AG20443 (cell line): ENCODE measurements at places on chromosomes 2 and 18.

DNA sequence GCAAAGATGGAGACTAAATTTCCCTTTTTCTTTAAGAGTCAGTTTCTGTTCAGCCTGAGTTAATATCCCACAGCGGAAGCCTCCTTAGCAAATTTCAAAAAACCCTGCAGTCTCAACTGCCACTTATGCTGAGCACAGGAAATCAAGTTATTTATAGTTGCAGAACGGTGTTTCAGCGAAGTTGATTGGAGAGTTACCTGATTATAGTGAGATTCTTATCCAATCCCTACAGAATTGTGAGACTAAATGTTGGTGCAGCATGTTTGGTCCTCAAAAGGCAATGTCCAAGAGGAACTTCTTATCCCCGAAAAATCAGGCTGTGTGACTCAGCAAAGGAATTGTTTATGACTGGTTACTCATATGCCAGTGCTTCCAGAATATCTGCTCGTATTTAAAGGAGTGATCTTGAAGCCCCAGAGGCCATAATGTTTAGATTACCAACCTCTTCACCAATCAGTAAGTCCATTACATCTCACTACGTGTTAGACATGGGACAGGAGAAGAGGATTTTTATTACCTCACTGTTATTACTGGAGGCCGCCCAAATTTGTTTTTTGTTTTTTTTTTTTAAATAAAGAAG, 67.9 kb downstream of the LRRFIP1 start:
- DNase-seq = peak; percentile 46

- peak; percentile 3 for DNase-seq
Observed at GRCh38 chr2:96092951-96093350, 23.4 kb downstream of the ADRA2B start.

- DNase-seq = no peak
Observed at GRCh38 chr2:89845532-89845931, 1154.1 kb downstream of the RPIA start.

DNA sequence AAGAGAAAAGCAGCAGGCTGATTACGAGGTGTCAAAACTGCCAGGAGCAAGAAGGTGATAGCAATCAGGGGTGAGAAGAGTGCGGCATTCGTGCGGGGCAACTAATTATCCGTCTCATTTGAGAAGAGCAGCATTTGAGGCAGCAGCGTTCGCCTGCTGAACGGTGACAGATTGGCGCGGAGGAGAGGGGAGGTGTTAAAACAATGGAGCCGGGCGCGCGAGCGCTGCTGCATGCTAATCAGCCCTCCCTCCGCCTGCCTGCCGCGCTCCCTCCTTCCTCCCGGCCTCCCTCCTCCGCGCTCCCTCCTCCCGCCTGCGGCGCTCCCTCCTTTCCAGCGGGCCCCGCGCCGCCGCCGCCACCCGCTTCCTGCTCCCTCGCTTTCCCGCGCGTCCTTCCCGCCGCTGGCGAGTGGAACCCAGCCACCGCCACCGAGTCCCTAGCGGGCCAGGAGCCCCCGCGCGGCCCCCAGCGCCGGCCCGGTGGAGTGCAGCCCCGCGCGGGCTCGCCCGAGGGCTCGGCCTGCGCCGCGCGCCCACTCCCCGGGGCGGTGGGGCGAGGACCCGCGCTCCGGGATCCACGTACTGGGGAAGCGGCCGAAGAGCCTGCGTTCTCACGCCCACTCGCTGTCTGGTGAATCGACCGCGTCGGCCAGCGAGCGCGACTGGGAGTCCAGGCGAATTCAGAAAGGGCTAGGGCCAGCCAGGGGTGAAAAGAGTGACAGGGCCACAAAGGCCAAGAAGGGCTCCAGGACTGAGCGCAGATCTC, 69.5 kb upstream of the PSMD14 start:
- peak; percentile 69 for DNase-seq

DNA sequence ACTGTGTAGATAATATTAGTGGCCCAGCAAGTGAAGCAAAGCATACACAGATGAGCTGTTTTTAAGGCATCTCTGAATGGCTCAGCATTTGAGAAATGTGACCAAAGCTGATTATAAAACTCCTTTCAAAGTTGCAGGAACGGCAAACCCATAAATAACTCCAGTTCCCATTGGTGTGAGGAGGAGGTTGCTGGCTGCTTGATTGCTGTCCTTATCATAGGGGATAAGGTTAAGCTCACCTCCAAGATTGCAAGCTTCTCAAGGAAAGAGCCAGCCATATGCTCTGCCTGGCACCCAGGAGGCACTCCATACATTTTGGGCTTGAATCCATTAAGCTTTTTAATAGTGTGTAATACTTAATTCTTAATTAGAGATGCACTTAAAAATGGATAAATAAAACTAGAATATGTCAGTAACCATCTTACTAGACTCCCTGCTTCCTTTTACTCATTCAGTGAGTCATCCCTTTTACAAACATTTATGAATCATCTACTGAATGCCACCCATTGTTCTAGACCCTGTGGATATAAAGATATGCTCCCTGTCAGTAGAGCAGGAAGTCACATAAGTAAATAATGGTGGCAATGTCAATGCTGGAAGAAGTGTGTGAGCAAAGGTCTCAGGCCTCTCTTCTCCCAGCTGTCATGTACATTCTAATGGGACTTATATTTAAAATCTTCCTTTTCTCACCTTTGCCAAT, 99.3 kb downstream of the SPATS2L start:
- peak; percentile 66 for DNase-seq

DNA sequence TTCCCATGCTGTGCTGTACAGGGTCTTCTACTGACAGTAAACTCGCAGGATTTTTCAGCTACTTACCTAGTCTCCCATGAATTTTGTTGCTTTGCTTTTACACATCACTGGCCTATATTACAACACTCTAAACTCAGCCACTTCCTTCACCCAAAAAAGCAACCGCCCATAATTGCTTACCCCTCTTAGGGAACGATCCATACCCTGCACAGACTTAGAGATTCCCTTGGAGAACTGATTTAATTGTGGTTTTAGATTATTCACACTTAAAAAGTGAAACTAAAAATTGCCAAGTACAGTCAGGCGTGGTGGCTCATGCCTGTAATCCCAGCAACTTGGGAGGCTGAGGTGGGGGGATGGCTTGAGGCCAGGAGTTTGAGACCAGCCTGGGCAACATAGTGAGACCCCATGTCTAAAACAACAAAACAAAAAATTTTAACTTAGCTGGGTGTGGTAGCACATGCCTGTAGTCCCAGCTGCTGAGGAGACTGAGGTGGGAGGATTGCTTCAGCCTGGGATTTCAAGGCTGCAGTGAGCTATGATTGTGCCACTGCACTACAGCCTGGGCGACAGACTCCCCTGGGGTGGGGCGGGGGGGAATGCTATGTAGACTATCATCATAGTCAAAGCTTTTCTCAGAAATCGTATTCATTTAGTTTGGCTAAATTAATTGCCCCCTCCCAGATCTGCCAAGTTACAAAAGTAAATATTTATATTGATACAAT, 19.3 kb downstream of the MRPL30 start:
- DNase-seq = no peak

- no peak for DNase-seq
Observed at GRCh38 chr2:171431677-171432167, 2.1 kb downstream of the METTL8 start.

GRCh38 chr18:77087393-77088141, 45.0 kb downstream of the MBP start:
- peak; percentile 70 for DNase-seq

DNA sequence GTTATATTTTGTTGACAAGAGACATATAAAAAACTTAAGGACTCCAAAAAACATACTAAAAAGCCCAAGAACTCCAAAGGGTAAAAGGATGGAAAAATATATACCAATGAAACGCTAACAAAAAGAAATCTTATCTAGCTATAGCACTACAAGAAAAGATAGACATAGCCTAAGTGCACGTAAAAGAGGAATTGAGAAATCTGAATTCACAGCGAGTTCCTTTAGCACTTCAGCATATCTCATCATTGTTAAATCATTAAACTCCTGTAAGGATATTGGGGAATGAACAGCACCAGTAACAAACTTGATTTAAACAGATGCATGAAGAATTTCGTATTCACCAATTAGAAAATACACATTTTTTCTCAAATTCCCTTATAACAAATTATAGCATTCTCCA, 134.1 kb downstream of the CAPN13 start:
- no peak for DNase-seq

GRCh38 chr18:10012526-10012925, 98.7 kb downstream of the VAPA start:
- no peak for DNase-seq

GRCh38 chr18:54852780-54853675, 24.8 kb downstream of the RAB27B start:
- no peak for DNase-seq

GRCh38 chr2:235534678-235535422, 41.0 kb downstream of the AGAP1 start:
- no peak for DNase-seq
